ENCODE measurements at places on chromosomes 4 and X. TPM values are rescaled to one million over a fixed set of nuclear protein-coding genes. Genes with fewer than 3 reads are reported as not detected.

Gene TMPRSS11E
- total RNA-seq = 0.08 TPM

Gene IL9R
- total RNA-seq = not detected

Gene DOK7
- total RNA-seq = not detected

Gene NHSL2
- not detected for total RNA-seq

DNA sequence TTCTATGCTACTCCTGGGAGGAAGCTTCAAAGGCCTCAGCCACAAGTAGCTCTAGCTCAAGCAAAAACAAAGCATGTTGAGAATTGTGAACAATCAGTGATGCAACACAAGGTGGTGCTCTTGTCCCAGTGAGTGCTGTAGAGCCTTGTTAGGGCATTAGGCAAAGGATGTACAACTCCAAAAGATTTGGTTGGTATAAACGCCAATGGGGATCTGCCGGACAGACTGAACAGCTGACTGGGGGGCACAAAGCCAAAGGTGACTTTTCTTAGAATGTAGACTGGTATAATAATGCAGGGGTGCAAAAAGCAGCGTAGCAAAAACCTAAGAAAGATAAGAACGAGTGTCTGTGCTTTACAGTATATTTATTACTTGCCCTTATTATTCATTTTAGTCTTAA, 62.6 kb upstream of the ALB start:
- peak; percentile 73 for DNase-seq

DNA sequence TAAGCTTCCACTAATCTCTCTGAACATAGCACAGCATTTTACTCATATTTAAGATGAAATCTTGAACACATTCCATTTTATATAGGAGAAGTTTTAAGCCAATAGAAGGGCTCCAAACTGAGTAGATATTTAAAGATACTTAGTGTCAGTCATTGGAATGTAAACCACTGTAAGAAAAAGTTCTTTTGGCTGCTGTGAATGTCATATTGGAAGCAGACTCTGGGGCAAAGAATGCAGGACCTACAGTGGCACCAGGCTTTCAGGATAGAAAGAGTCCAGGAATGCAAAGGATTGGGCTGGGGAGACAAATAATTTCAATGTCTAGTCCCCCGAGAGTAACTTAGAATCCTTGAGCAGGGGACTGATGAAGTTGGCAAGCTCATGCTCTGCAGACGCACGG, 1047.7 kb downstream of the STIM2 start:
- DNase-seq = no peak

DNA sequence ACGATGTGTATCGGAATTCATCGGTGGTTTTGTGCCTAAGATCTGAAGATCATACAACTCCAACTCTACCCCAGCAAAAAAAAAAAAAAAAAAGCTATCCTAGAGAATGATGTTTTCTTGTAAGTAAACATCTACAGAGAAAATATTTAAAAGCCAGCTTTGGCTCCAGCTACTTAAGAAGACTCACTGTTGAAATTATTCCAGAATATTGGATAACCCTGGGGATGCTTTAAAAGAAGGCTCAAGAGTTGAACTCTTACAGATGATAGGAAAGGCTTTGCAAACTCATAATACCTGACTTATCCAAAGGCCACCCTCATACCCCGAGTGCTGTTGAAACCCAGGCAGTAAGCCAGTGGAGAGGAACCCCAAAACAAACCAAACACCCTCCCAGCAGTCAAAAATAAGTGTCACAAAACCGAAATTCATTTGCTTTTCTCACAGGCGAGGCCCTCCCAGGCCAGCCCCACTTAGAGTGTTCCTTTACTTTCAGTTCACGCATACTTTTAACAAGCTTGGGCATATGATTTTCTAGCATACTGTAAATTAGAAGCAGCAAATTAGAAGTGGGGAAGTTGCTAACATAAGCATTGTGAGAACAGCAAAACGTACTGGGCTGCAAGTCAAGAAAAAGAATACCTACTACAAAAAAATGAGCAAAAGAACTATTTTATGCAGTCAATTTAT, 2.7 kb upstream of the AMELX start:
- no peak for DNase-seq

DNA sequence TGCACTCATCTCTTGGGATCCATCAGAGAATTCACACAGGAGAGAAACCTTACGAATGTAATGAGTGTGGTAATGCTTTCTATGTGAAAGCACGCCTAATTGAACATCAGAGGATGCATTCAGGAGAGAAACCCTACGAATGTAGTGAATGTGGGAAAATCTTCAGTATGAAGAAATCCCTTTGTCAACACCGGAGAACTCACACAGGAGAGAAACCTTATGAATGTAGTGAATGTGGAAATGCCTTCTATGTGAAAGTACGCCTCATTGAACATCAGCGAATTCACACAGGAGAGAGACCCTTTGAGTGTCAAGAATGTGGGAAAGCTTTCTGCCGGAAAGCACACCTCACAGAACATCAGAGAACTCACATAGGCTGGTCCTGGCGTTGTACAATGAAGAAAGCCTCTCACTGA, 42.8 kb downstream of the ZNF157 start:
- no peak for DNase-seq

DNA sequence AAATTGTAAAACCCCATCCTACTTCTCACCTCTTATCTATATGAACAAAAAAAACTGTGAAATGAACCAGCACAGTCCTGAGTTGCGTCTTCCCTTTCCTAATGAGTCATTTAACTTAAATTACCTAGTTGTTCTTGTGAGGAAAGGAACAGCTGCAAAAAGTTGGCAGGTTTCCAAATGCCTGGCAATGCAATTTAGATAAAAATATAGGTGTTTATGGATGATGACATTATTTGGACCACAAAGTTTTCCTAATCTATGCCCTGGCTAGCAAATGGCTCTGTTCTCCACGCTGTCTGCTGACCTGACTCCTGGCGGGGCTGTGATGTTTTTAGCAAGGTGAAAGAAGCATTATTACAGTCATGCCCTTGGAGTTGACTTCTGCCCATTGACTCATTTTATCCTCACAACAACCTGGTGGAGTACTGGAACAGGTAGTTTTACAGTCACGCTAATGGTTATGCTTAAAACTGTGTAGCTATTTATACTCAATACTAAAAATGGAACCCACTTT, 29.8 kb upstream of the RELL1 start:
- no peak for DNase-seq

DNA sequence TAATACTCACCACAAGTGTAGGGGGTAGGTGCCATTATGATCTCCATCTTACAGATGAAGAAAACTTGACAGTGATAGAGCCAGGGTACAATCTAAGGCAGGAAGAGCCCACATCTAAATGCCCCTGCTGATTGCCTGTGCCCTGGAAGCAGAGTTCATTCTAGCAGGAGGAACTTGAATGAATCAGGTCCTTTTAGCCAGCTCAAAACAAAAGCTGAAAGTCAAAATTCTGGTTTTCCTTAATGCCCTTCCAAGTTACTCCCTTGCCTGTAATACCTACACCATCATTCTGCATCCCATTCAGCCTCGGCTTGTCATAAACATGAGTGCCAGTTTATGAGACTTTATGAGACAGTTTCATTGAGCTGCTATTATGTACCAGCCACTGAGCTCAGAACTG, 89.6 kb downstream of the SCD5 start:
- DNase-seq = no peak

DNA sequence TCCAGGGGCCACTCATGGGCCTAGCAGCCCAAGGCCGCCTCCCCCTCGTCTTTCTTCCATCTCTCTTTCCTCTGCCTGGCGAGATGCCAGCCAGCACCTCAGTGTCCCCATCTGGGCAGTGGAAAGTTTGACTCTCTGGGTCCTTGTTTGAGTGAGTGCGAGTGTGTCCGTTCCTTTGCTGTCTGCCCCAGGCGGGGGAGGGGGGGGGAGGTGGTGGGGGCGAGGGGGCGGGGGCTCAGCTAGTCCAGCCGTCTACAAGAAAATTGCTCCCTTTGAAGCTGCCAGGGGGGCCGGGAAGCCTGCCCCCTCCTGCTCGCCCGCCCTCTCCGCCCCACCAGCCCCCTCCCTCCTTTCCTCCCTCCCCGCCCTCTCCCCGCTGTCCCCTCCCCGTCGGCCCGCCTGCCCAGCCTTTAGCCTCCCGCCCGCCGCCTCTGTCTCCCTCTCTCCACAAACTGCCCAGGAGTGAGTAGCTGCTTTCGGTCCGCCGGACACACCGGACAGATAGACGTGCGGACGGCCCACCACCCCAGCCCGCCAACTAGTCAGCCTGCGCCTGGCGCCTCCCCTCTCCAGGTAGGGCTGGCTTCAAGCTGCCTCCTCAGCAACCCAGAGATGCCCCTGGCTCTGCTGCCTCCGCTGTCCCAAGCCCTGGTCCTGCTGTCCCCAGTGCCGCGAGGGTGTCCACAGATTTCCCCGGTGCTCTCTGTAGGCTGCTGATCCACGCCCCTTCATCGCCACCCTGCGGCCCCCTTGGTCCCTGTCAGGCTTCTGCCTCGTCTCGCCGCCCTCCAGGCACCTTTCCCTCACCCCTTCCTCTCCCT, at the start of gene BGN:
BGN (plus strand) TSS at position 440 of the 821 bp plus-strand sequence. CDS start 9,652 bp downstream, outside the sequence.
- peak; percentile 8 for DNase-seq

- no peak for DNase-seq
Observed at GRCh38 chr4:99863804-99864203, 30.4 kb downstream of the LAMTOR3 start.

DNA sequence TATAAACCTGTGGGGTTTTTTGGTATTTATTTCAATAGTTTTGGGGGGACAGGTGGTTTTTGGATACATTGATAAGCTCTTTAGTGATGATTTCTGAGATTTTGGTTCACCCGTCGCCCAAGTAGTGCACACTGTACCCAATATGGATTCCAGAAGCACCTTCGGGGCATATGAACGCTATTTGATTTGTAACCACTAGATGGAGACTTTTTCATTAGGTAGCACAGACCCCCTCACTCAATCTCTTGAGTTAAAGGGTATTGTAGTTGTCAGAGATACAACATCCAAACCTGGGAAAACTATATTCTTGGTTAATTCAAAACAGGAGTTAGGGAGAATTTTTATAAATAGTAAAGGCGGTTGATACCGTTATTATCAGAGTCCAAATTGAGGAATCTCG, 79.8 kb downstream of the SPANXN3 start:
- DNase-seq = peak; percentile 47

DNA sequence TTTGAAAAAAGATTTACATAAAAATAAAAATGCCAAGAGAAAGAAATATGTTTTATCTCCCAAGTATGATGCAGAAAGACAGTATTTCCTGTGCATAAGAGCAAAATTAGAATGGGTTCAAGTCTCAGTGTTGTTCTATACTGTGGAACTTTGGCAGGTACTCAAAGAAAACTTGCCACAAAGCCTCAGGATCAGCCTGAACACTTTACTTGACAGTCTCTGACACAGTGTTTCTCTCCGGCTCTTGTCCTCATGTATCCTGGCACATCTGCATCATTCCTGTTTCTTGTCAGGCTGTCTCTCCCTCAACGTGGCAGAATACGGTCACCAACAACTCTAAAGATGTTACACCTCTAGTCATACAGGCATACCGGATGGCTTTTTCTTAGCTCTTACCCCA, 273.7 kb downstream of the ARHGAP24 start:
- no peak for DNase-seq

DNA sequence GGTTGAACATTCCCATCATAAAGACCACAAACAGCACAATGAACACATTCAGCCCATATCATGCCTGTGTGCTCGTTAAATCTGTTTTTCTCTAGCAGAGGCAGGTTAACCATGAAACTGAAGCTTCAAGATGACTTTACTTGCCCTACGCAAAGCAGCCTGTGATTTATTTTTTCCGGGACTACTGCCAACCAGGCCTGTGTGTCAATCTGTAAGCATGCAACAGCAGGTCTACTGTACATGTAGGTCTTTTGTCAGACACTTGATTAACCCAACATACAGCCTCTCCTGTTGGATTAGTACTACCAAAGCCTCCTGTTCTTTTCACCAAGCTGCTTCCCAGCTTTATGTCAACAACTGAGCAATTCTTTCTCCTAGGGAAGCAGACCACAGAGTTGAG, 85.5 kb upstream of the ACSL1 start:
- peak; percentile 44 for DNase-seq

- no peak for DNase-seq
Observed at GRCh38 chrX:45768666-45769236, 568.1 kb upstream of the DIPK2B start.

DNA sequence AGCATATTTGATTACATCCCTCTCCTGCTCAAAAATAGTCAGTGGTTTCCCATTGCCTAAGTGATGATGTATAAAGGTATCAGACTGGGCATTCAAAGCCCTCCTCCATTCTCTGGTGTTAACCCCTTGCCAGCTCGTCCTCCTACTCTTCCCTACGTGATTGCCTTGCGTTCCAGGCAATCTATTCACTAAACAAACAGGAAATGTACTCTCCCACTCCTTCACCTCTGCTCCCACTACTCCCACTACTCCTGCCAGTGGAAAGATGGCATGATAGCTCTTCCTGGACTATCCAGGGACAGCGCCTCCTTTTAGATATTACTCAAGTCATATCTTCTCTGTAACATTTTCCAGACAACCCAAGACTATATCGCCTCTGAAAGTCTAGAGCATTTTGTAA, 5.8 kb downstream of the DGAT2L6 start:
- no peak for DNase-seq

GRCh38 chrX:40168480-40169011, 70.8 kb upstream of the BCOR start:
- no peak for DNase-seq

DNA sequence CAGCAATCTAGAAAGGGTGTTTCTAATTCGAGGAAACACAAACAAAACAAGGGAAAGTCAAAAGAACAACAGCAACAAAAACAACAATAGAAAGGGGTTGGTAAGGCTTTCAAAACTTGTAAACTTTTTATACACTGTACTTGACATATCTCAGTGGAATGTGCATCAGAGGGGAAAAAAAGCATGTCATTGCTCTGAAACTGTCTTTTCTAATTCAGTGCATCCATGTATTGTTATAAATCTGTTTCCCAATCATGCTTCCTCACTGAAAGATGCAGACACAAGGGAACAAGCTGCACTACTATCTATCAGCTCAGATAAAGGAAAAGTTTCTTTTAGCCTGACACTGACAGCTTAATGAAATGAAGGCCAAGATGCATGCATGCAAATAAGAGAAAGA, 44.2 kb upstream of the PCDH18 start:
- no peak for DNase-seq

DNA sequence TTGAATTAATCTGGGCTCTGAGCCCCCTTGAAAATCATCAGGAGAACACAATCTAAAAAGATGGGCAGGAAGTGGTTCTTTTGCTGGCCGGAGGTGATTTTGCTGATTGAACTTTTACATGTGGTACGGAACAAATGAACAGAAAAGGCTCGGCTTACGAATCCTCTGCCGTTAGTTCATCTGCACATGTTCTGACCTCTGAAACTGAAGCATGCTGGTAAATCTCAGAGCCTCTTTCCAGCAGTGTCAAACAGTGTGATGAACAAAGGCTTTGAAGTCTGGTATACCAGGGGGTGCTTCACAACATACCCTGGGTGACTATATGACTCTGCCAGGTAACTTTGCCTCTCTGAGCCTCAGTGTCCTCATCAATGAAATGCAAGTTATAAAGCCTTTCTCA, 194.2 kb upstream of the C1QTNF7 start:
- DNase-seq = no peak
